Activated CD8-positive, alpha-beta memory T cell treated with anti-CD3 and anti-CD28 coated beads for 1 hour (primary cell): ENCODE measurements at places on chromosomes 12 and 14.

- no peak for DNase-seq
Observed at GRCh38 chr14:31877255-31877798, 199.8 kb upstream of the ARHGAP5 start.

DNA sequence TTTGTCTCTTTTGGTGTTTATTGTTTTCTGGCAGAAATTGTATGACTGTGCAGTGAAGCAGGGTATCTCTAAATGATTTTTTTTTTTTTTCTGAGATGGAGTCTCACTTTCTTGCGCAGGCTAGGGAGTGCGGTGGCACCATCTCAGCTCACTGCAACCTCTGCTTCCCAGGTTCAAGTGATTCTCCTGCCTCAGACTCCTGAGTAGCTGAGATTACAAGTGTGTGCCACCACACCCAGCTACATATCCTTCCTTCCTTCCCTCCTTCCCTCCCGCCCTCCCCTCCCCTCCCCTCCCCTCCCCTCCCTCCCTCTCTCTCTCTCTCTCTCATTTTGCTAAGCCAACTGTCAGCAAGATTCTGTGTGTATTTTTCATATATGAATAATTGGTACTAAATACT lies 94.4 kb downstream of the PPHLN1 start:
- DNase-seq: no peak

DNA sequence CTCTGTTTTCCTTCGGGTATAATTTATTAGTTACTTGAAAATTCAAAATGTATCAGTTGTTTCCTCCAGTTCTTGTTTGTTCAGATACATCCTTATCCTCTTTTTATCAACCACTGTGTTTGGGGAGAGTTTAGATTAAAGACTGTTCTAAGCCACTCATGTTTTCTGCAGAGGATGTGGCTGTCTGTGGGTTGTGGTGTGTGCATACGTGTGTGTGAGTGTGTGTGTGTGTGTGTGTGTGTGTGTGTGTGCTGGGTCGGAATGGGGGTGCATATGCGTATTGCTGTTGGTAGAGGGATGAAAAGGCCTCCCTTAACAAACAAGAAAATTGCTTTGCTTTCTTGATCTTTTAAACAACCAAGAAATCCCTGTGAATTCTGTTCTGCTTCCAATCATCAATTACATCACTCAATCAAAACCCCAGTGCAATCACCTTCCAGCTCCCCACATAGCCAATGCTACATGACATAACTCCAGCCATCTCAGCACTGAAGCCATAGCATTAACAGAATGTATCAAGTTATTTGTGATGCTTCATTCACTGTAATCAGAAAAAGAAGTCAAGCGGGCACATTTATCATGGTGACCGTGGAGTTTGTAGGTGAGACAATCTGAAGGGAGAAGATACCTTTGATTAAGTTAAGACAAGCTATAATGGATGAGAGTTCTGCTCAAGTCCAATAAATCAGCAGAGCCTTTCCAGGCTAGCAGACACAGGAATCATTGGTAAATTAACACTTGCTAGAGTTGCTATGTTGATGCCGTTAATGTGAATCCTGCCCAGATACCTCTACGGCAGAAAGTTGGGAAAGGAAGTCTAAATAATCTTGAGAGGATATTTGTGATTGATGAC lies 131.9 kb downstream of the RMST start:
- DNase-seq: no peak

DNA sequence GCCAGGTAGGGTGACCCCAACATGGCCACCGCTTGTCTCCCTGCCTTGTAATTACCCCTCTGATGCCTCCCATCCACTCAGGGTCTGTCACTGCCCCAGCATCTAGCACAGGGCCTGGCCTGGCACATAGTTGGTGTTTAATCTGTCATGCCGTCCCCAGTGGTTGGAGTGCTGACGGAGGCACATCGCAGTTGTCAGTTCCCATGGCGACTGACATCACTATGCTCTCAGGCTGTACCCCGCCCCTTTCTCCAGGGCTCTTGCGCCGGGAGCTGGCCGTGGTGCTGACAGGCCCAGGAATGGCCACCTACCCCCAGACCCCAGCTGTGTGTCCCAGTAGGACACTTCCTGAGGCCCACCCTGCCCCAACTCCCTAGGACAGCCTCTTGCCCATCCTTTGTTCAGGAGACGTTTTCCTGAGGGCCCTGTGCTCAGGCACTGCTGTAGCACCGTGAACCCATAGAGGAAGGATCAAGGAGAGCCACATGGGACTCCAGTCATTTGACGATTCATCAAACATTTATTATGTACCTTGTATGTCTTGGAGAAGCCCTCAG lies 23.0 kb downstream of the FAM222A start:
- no peak for DNase-seq

- DNase-seq: no peak
Observed at GRCh38 chr14:61280092-61280525, 1.0 kb downstream of the TMEM30B start.

DNA sequence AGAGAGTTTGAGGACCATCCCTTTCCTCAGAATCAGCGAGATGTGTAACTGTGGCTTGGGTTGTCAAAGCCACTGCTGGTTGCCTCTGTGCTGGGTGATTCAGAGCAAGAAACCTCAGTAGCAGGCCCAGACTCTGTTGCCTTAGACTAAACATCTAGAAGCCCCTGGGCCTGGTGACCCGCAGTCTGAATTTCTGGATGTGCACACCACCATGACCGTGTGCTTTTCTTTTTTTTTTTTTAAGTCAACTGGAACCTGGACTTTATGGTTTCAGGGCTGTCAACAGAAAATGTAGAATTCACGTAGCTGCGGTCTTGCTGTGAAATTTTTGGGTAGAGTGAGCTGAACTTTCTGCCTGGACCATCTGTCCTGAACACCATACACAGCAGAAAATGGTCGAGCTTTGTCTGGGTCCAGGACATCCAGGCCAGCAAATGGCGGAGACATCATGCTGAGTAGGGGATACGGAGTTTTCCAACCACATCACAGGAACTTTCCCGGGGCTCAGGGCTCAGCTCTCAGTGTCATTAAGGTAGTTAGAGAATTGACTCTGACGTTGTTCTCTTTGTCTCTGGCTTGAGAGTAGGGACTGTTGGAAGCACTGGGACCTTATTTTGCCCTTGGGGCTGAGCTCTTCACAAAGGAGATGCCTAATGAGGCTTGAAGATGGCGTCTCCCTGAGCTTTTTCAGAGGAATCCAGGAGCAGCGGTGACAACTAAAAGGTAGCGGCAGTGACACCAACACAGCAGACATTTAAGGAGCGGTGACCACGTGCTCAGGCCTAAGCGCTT lies 23.0 kb upstream of the BATF start:
- DNase-seq: no peak

DNA sequence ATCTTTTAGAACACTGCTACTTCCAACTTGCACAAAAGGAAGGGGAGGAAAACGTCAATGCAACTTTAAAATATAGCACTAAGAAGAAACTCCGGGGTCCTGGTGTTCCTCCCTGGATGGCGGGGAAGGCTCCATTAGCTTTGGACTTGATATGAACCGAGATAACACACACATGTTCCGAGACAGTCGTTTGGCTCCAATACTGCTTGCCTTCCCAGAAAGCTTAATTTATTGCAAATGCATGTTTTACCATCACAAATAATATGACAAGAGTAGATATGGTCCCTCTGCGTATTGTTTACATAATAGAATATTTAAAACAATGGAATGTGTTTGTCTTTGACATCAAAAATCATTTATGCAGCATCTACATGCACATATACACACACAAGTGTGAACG lies 87.6 kb upstream of the CLMN start:
- DNase-seq: no peak

- DNase-seq: no peak
Observed at GRCh38 chr12:82319276-82319675, 38.9 kb downstream of the CCDC59 start.

DNA sequence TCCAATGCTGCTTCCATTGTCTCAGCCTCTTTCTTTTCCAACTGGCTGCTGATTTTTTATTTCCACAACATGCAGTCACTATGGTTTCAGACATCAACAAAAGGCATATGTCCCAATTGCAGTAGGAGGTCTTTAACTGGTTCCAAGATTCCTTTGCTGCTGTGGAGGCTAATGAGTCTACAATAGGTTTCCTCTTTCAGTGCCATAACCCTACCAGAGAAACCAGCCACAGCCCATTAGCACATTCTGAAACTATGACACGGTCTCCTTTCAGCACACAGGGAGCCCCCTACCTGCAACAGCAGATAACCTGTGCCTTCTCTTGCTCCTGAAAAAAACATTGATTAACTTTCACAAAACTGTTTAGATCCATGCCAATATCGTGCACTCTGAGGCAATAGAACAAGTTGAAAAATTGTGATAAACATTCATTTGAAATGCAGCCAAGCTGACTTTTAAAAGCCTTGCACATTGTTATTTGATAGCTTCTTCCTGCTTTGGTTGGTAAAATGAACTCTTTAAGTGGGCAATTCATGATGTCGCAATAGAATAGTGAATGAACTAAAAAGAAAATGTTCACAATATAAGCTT lies 32.4 kb downstream of the PLEKHG7 start:
- no peak for DNase-seq

DNA sequence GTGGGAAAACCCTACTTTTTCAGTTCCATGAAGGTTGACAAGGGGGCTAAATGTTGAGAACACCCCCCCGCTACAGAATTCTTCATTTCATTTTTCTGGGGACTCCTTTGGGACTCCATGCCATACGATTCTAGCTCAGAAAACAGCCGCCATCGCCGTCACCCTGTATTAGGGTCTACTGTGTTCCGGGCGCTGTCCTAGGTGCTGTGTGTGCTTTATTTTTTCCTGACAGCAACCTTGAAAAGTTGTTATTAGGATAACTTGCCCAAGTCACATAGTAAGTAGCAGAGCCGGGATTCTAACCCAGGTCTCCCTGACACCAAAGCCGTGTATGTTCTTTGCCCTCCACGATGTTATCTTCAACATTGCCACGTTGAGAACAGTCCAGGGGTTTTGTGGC lies 55.1 kb downstream of the IQSEC3 start:
- no peak for DNase-seq

DNA sequence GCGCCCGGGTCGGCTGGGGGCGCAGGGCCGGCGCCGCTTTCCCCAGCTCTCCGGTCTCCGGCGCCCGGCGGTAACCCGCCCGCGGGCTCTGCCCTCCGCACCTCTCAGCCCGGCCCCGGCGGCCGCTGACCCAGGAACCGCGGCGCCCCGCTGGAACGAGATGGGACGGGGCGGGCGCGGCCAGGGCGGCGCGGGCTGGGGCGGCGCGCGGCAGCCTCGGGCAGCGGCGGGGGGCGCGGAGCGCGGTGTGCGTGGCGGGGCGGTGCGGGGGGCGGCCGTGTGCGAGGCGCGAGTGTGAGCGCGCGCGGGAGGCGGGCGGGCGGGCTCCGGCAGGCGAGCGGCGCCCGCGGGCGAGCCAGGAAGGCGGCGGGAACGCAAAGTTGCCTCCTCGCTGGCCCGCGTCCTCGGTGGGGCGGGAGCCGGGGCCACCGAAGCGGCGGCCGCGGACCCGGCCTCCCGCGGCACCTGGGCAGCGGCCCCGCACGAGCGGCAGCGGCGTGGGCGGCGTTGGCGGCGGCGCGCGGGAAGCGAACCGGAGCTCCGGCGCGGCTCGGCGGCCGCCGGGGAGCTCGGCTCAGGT lies 671 bp upstream of the DIO3 start:
- DNase-seq: no peak

DNA sequence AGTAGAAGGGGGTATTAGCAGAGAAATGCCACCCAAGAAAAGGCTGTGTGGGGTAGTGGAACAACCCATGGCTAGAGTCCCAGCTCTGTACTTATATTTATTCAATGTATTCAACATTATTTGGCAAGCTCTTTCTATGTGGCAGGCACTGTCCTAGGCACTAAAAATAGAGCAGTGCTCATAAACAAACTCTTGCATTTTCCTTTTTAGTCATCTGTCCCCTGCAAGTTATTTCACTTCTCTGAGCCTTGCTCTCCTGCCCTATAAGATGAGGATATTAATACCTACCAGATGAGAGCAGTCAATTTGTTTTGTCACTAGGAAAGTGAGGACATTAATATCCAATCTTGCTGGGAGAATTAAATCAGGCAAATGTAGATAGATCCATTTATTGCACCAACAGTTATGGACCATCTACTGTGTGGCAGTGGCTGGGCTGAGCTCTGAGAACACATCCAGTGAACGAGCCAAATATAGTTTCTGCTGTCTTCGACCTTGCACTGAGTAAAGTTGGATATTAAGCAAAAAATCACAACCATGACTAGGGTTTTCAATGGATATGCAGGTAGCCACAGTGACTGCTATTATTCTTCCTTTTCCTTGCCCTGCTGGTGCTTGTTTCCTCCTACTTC lies 314.3 kb upstream of the TBX3 start:
- no peak for DNase-seq

- DNase-seq: no peak
Observed at GRCh38 chr12:106118381-106119130, 20.2 kb downstream of the NUAK1 start.

DNA sequence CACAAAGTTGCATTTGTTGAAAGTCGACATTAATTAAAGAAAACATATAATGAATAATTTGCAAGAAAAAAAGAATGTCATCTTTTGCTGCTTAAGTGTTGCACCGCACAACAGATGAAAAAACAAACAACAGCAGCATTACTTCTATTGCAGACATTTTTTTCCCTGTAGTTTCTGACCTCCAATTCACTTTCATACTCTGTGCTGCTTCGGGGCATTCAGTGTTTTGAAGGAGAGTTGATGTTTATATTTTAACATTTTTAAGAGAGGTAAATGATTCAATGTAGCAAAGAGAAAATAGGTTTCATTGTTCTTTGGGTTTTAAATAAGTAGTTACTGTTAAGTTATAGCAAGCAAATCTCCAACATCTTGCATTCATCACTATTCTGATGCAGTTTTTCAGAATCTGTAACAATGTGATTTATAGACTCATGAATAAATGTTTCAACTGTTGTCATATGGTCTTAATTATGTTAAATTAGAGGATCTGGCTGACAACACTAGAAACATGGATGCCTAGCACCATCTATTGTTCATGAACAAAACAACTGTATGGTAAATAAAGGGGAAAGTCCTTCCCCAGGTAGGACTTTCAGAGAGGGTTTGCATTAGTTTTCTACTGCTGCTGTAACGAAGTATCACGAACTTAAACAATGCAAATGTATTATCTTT lies 168.1 kb downstream of the BCAT1 start:
- no peak for DNase-seq

GRCh38 chr12:111203446-111203845 lies 165.4 kb downstream of the PHETA1 start:
- no peak for DNase-seq

DNA sequence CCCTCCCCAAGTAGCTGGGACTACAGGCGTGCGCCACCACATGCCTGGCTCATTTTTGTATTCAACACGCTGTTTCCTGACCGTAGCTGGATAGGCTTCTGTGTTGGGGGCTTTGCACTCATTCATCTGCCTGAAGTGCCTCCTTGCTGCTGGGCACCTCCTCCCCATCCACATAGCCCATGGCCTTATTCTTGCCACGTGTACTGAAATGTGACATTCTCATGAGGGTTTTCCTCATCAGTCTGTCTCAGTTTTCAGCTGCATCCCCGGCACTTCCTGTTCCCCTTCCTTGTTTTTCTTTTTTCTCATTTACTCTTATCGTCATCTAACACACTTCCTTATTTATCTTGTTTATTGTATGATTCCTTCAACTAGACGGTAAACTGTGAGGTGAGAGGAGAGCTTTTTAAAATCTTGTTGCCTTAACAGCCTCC lies 36.6 kb downstream of the RCOR1 start:
- DNase-seq: no peak

- DNase-seq: no peak
Observed at GRCh38 chr14:36942522-36943245, 229.7 kb downstream of the SLC25A21 start.

- DNase-seq: no peak
Observed at GRCh38 chr12:109517619-109518018, 40.2 kb downstream of the UBE3B start.

- DNase-seq: no peak
Observed at GRCh38 chr12:78802593-78802992, 62.0 kb upstream of the SYT1 start.
